ENCODE measurements at places on chromosomes 3 and 15.

DNA sequence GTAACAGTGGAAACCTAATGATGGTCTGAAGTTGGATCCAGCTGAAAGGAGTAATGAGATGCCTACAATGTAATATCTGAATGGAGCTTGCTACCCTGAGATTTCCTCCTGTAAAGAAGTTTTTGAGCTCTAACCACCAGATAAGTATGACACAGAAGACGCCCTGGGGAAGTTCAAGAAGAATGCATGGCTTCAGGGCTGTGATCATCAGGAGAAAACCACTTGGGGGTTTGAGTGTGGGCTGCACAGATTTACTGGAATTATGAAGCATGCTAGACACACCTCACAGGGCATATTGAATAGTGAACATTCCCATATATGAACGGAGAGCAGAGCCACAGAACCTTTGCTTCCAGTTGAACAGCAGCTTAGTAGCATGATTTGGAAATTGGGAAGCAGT is 10.6 kb upstream of the CCDC80 start:
- no peak for DNase-seq

GRCh38 chr15:66746231-66746605 is 44.2 kb downstream of the SMAD6 start:
- DNase-seq, result no peak

GRCh38 chr15:58487041-58487723 is 55.4 kb downstream of the LIPC start:
- no peak for DNase-seq

DNA sequence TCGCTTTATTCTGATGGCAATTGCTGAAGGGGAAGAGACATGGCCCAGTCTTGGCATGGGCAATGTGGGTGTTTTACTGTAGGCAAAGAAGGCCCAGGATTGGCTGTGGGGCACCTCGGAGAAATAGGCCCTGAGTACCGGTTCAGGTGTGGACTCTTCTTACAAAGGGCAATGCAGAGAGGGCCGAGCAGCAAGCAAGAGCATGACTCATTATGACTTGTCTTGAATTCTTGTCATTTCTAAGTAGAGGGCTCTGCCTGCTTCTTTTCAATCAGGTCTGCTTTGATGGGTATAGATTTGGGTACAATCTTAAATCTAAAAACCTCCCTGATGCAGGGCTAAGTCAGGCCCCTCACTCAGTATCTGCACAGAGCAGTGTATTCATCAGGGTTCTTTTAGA is 14.8 kb upstream of the BUB1B start:
- no peak for DNase-seq

GRCh38 chr15:32993285-32993684 is 201.2 kb downstream of the FMN1 start:
- DNase-seq, result no peak

DNA sequence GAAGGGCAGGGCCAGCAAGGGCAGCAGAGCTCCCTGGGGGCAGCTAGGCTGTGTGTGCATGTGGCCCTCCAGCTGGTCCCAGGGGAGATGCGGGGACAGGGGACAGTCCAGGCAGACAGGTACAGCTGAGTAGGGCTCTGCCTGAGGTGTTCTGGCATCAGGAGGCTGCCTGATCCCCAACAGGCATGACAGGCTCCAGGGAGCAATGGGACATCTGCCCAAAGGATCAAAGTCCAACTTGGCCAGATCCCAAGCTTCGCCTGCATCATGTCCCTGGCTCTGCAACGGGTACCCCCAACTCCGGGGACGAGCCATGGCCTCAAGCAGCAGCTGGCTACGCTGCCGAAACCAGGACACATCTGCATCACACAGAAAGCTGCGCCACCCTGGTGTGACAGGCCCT is 21.8 kb downstream of the ATRIP start:
- no peak for DNase-seq

- DNase-seq, result no peak
Observed at GRCh38 chr3:126517291-126517951, at the start of gene UROC1. TSS of gene UROC1 (minus strand) at chr3:126517773. CDS start at chr3:126517719, 54 bp downstream.

- DNase-seq, result peak; percentile 42
Observed at GRCh38 chr15:44215594-44215993, 20.5 kb upstream of the FRMD5 start.

- DNase-seq, result peak; percentile 60
Observed at GRCh38 chr3:196688349-196688748, 23.7 kb downstream of the CEP19 start.

GRCh38 chr15:44315126-44315525 is 26.6 kb downstream of the GOLM2 start:
- no peak for DNase-seq

GRCh38 chr3:69538281-69538680 is 152.4 kb upstream of the FRMD4B start:
- no peak for DNase-seq

GRCh38 chr3:112500621-112501020 is 1.3 kb upstream of the BTLA start:
- no peak for DNase-seq

DNA sequence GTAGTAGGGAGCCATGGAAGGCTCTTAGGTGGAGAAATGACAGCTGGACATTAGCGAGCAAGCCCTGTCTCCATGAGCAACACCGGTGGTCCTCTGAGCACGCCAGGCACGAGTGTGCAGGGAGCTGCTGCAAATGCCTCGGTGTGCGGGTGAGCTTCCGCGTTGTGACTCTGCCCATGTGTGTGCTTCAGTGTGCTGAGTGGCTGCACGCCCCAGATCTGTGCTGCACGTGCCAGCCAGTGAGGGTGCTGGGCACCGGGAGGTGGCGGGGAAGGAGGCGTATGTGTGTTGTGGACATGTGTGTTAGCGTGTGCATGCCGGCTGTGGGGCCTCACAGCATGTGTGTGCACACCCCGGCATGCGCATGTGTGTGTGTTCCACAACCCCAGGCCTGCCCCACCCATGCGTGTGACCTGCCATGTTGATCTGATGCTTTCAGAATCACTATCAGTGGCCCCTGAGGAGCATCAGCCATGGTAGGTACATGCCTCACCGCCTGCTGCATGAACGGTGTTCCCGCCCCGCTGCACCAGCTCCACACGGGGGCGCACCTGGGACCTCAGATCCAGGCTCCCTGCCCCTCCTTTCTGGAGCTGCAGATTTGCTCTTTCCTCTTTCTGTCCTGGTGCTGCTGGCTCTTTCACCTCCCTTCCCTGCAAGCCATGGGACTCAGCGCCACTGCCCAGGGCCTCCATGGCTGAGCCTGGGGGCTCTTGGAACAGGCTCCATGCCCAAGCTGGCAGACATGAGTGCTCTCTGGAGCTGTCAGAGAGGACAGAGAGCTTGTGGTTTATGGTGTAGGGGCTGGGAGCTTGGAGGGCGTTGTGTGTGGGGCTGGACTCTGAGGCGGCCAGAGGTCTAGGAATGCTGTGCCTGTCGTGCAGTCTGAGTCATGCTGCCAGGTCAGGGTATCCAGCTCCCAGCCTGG is 169.4 kb downstream of the TBC1D2B start:
- DNase-seq, result no peak

DNA sequence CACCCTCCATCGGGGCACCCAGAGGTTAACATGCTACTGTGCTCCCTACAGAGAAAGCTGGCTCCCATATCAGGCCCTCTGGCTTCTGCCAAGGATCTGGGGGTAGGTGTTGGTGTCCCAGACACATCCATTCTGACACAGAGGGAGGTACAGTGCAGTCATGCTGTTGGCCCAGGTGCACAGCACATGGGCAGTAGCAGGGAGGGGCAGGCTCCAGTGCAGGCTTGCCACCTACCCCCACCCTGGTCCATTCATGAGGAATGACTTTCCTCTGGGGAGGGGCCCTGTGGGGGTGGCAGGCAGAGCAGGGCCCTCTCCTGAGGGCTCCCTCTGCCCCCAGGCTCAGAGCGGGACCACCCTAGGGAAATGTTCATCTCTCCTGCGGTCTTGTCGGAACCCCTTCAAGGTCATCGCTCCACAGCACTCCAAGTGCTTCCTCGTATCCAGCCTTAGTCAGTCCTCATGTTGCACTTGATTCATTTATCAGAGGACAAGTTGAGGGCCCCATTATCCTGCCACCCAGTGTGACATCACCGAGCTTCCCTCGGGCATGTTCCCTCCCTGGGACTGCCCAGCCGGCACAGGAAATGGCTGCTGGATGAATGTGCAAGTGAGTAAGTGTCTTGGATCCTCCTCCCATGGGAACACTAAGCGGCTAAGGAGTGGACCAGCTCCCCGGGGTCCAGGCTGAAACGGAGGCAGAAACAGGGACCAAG is 10.0 kb downstream of the DUSP7 start:
- peak; percentile 78 for DNase-seq

DNA sequence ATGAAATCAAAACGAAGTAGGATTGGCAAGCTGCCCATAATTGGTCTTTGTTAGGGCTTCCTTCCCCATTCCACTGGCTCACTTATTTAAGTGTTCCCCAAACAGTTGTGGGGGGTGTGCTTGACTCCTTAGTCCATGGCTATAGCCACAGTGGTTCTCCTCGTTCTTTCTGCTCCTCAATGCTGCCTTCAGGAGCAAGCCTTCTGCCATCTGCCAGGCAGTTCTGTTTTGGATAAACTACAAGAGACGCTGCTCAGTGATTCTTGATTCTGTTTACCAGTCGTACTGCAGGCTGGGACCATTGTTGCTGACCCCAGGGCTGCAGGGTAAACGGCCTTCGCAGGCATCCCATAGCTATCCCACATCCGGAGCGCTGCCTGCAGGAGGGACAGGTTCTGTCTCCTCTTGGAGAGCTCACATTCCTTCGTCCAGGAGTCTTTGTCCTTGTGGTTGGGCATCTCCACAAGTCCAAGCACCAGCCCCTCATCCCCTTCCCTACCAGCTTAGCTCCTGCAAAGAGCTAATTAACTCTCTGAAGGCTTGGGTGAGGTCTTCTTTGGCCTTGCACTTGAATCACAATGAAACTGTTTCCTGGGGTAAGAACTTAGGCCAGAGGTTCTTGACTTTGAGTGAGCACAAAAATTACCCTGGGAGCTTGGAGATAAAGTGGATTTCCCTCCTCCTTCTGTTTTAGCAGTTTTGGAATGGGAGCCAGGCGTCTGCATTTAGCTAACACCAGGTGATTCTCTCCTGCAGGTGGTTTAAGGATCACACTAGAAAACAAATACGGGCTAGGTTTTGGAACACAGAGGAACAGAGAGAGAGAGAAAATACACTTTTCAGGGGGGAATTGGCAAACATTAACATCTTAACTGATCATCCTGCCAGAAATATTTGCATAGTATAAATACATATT is 114.9 kb downstream of the SV2B start:
- DNase-seq, result no peak

All from fibroblast of the conjunctiva (primary cell).